ENCODE measurements at places on chromosomes 6 and 20.

DNA sequence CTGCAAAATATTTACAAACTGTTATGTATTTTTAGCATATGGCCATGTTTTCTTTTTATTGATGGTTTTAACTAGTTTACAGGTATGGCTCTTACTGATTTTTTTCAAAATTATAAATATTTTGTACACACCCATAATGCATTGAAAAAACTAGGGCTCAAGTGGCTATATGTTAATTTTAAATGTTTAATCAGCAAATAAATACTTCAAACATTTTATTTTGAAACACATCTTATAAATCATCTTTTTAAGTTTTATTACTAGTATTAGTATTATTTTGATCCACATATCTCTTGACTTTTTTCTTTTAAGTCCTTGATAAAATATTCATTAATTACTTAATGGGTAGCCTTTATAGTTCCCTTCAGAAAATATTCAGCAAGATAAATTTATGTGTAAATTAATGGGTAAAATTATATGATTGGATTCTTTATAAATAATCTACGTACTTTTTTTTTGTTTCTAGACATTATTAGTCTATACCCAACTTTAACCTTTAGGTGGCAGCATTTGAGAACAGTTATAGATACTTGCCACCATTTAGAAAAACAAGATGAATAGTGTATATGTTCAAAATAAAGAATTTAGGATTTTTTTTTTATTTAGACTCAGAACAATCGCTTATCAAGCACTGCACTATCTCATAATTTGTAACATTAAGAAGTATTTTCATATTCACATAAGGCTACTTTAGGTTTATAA lies 241.9 kb downstream of the ADGRB3 start:
- peak; percentile 29 for DNase-seq

GRCh38 chr6:52925919-52926792 lies 16.7 kb upstream of the GSTA3 start:
- DNase-seq, result peak; percentile 33

DNA sequence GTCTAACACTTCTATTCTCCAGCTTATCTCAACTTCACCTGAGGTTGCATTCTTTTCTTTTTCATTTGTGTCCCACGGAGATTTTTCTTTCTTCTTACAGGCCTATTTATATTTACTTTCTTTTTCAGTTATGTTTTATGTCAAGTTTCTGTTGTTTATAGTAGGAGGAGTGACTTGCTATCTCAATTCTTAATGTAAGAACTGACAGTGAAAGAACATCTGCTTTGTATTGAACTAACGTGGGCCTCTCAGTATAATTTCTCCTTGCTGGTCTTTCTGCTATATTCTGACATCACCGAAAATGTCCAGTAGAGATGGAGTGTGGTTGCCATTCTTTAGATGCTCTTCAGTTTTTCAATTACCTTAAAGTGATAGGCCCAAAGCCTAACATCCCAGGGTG lies 521.7 kb downstream of the EPM2A start:
- no peak for DNase-seq

- no peak for DNase-seq
Measured at GRCh38 chr6:165183071-165183470, 126.3 kb downstream of the C6orf118 start.

- DNase-seq, result no peak
Measured at GRCh38 chr6:111013144-111013915, 31.5 kb downstream of the RPF2 start.

- peak; percentile 31 for DNase-seq
Measured at GRCh38 chr6:110140650-110141049, 38.8 kb downstream of the WASF1 start.

DNA sequence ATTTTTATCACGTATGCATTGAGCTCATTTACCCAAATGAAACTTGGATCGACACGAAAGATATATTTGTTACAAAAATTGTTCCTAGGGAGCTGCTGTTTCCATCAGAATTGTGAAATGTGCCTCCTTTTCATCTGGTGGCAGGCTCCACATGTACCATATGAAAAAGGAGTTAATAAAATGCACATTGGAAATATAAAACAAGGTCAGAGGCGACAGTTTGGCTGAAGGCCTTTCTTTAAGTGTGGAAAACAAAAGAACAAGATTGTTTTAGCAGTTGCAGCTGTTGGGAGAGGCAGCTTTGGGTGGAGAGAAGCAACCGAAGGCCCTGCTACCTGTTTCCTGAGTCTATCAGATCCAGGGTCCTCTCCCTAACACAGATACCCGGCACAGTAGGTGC lies 334.5 kb upstream of the NT5E start:
- DNase-seq, result no peak

- no peak for DNase-seq
Measured at GRCh38 chr20:20410678-20411077, 42.8 kb downstream of the INSM1 start.

GRCh38 chr20:21450572-21450971 lies 53.2 kb upstream of the NKX2-4 start:
- no peak for DNase-seq

DNA sequence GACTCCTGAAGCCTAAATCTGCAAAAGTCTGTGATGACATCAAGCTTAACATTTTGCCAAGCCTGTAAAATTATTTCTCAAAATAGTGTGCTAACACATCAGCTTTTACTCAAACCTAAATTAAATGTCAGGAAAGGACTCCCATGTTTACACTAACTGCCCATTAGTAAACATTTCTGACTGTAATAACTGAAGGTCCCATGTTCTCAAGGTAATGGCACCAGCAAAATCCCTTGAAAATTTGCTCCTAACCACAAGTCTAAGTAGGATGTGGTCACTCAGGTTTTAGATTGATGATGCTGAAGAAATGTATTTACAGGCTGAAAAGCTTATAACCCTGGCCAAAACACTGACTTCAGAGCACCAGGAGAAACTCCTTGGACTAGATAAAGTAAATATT lies 33.0 kb downstream of the BACH2 start:
- no peak for DNase-seq

- no peak for DNase-seq
Measured at GRCh38 chr6:24145690-24146131, 19.7 kb downstream of the NRSN1 start.

GRCh38 chr6:76803038-76803580 lies 660.2 kb downstream of the HTR1B start:
- no peak for DNase-seq

GRCh38 chr6:23180504-23181293 lies 611.3 kb downstream of the HDGFL1 start:
- no peak for DNase-seq

GRCh38 chr20:3000852-3001523 lies 42.4 kb upstream of the GNRH2 start:
- no peak for DNase-seq

DNA sequence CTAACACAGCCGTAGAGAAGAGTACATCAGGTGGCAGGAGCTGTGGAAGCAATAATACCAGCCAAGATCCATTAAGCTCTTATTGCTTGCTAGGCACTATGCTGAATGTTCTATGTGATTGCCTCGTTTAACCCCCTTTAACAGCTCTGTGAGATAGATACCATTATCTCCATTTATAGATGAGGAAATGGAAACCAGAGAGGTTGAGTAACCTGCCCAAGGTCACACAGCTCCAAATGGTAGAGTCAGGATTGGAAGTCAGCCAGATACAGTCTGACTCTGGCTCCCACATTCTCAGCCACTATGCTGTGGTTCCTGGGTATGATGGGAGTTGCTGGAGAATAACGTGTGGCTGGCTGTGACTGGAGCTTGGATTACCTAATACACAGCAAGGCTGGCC lies 92.4 kb downstream of the DLGAP4 start:
- no peak for DNase-seq

GRCh38 chr6:100818066-100818465 lies 63.1 kb downstream of the ASCC3 start:
- DNase-seq, result no peak

- DNase-seq, result no peak
Measured at GRCh38 chr6:158758451-158758860, 60.7 kb downstream of the EZR start.

- no peak for DNase-seq
Measured at GRCh38 chr20:47466704-47467459, 34.8 kb upstream of the NCOA3 start.

- DNase-seq, result no peak
Measured at GRCh38 chr6:110953633-110954303, 4.7 kb upstream of the GTF3C6 start.

DNA sequence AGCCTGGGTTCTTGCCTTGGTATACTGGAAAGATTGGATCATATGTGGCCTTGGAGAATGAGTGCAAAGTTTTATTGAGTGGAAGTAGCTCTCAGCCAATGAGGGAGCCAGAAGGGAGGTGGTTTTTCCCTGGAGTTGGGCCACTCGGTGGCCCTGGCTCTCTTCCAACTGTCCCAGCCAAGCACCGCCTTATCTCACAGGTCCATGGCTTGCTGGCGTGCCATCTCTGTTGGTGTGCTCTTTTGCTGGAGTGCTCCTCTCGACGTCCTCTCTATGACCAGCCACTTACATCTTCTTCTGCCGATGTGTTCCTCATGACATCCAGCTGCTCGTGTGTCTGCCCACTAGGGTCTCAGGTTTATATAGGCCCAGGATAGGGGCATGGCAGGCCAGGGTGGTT lies 505.9 kb upstream of the SYNCRIP start:
- no peak for DNase-seq

DNA sequence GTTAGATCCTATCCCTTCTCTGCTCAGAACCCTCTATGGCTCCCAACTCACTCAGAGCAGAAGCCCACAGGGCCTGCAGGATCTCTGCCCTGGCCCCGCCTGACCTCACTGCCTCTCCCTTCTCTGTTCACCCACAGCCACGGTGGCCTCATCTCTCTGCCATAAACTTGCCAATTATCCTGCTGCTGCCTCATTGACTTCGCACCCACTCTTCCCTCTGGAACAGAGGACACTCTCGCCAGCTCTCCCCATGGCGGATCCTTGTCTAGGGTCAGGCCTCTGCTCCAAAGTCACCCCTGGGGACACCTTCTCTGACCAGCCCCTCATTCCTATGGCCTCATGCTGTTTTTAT lies 86.4 kb downstream of the CEBPB start:
- DNase-seq, result no peak

DNA sequence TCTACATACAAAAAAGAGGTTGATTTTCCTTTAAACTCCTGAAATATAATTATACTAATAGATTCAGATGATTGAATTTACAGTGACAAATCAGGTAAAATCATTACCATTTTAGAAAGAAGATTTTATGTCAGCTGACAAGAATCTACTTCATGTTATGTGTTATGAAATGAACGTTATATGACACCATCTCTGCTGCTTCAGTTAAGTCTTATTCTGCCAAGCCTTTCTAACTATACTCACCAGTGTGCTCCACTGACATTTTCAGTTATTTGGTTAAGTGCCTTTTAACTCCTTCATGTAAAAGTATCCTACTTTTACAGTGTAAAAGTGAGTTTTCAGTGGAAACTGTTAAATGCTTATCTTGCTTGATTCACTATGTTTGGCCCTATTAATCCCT lies 80.4 kb downstream of the RWDD2A start:
- no peak for DNase-seq

GRCh38 chr6:56076033-56076432 lies 171.3 kb downstream of the COL21A1 start:
- no peak for DNase-seq

GRCh38 chr20:8587251-8587650 lies 455.2 kb downstream of the PLCB1 start:
- no peak for DNase-seq

DNA sequence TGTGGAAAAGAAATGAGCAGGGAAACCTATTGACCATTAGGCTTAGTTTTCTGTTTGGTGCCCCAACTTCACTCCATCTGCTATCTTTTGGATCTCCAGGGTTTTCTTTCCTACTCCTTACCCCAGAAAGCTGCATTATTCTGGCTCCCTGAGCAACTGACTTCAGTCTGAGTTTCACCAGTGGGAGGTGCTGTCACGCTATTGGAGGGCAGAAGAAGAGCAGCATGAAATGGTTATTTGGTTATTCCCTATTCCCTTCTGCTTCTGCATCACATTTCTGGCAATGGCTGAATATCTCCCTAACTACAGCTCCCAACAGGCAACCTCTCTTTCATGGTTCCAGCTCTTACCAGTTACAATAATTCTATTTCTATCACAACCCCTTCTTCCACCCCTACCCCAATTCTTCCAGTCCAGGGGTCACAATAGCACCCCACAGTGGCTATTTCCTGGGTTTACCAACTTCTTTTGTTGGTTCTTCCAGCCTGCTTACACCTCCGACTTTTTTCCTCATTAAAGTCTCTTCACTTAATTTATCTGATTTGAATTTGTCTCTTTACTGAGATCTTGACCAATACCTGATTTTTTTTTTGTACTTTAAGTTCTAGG lies 311.5 kb downstream of the PLCB1 start:
- DNase-seq, result no peak

DNA sequence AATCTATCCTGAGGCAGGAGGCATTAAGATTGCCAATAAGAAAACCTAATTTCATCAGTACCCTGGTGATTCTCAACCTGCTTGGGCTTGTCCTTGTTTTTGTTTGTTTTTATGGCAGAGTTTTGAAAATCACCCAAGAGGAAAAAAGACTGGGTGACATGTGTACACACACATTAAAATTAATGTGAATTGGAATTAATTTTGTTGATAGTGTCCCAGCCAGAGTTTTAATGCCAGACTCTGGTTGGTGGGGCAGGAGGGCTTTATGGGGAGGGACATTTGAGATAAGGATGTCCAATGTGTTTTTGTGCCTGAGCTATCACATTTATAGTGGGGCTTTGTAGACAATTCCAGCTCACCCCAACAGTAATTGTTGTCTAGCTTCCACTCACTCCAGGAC lies 184.6 kb downstream of the ID4 start:
- DNase-seq, result no peak

GRCh38 chr6:431986-432385 lies 40.4 kb downstream of the IRF4 start:
- no peak for DNase-seq

DNA sequence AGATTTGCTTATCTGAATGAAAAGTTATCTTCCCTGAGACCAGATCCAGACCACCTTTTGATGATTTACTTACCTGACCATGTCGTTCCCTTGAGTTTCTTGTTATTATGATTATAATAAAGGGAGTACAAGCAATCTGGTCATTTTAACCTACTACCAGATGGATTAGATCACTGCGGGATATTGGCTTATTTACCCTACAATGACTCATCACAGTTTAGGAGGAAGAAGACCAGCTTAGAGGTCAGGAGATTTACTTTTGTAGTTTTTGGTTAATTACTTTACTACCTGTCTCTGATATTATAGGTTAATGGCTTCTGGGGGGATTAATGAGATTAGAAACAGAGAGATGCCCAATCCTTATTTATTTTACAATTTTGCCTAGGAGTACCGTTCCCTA lies 10.7 kb downstream of the PKIB start:
- DNase-seq, result no peak

DNA sequence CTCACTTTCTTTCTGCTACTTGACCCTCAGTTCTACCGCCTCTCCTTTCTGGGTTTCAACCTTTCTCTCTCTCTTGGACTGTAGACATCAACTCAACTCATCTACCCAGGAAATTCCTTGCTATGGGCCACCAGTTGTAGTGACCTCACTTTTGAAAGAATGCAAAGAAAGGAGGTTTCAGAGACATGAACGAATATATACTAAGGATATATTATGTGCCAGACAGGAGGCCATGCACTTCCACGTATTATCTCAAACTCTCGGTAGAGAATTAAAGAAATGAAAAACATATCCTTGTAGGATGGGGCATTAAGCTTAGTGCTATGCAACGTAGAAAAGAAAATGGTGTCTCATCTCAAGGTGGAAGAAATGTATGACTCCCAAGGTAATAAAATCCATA lies 67.3 kb upstream of the NT5E start:
- DNase-seq, result no peak

GRCh38 chr6:108654465-108655106 lies 93.9 kb downstream of the FOXO3 start:
- no peak for DNase-seq

All from kidney capillary endothelial cell (primary cell).